ENCODE measurements at places on chromosomes 2 and 18. TPM values are rescaled to one million over a fixed set of nuclear protein-coding genes. Genes with fewer than 3 reads are reported as not detected.

DNA sequence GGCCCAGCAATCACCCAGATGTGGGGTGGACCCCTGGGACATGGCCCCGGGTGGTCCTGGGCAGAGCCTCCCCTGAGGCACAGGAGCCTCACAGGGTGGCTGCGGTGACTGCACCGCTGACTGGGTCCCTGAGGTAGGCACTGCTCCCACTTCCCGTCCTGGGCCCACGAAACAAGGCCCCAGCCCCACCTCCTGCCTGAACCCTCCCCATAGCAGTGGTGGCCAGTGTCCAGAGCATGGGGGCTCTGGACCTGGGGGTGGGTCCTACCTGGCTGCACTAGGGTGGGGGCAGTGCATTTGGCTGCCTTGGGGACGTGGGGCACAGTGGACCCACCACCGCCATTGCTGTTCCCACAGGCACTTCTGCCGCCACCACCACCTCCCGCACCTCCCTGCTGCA lies 39.4 kb downstream of the TDRD15 start:
- no peaks in the 10 kb centered on the region for H3K36me3 ChIP-seq
- H3K27me3 ChIP-seq = no peaks in the 10 kb centered on the region
- no peaks in the 10 kb centered on the region for H3K4me1 ChIP-seq
- no peak for DNase-seq
- no peak overlapping the region for H3K27ac ChIP-seq
- no peak overlapping the region for H3K4me3 ChIP-seq

DNA sequence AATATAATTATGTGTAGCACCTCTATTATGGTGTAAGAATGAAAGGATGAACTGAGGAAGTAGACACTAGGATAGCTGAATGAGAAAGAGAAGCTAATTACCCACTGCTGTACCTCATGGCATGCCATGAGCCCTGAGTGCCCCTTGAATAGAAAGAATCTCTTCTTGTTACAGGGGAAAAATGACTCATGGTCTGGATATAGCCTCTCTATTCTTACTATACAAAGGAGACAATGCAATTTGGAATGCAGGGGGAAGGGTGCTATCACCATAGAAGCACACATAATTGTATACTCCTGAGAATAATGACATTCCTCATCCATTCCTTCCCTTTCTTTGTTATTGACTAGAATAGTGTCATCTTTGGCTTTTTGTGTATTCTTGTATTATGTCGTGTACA lies 385.2 kb downstream of the CDH7 start:
- no peaks in the 10 kb centered on the region for H3K4me1 ChIP-seq
- H3K27ac ChIP-seq = no peak overlapping the region
- H3K4me3 ChIP-seq = no peak overlapping the region
- no peaks in the 10 kb centered on the region for H3K36me3 ChIP-seq

GRCh38 chr2:41791523-41791922 lies 256.3 kb upstream of the PKDCC start:
- no peak for DNase-seq
- no peaks in the 10 kb centered on the region for H3K27me3 ChIP-seq
- no peaks in the 10 kb centered on the region for H3K4me1 ChIP-seq
- H3K4me3 ChIP-seq = no peak overlapping the region
- H3K36me3 ChIP-seq = no peaks in the 10 kb centered on the region

DNA sequence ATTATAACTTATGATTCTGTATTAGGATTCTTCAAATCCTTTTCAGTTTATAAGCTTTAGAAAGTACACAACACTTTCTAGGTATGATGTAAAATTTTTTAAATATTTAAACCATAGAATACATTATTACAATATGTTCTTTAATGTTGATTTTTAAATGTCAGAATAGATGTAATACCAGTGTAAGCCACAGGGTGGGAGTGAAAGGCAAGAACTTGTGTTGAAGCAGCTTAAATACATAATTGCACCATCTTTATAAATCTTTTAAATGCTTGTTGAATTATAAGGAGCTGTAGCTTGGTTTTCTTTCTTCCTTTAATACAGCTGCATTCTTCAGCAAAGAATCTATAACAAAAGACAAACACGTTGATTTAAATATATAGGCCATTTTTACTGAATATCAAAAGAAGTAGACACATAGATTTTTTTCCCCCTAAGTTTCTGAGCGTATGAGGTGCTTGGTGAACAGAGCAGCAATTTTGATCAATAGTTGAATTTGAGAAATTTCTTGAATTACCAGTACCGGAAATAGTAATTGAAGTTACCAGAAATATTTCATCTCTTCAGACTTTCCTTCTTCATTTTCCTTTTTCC lies 63.0 kb downstream of the TANK start:
- no peaks in the 10 kb centered on the region for H3K27me3 ChIP-seq
- no peak overlapping the region for H3K27ac ChIP-seq
- DNase-seq = peak; percentile 55
- H3K36me3 ChIP-seq = no peaks in the 10 kb centered on the region
- H3K4me1 ChIP-seq = no peaks in the 10 kb centered on the region

DNA sequence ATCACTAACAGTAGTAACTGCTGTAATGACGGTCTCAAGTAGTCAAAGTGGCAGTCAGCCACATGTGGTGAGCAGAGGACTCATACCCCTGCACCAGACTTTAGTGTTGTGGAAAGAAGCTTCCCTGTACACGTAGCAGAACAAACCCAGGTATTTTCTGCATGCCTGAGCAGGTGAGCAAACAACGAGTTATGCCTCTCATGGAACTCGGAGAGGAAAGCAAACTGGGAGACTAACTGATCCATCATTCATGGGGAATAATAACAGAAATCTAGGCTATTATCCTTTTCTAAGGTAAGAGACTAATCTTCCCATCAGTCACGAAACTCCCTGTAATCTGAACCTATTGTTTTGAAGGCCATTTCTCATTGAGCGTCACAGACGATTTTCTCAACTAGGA lies 1495.2 kb upstream of the NXPH2 start:
- no peak overlapping the region for H3K27ac ChIP-seq
- H3K27me3 ChIP-seq = no peaks in the 10 kb centered on the region

DNA sequence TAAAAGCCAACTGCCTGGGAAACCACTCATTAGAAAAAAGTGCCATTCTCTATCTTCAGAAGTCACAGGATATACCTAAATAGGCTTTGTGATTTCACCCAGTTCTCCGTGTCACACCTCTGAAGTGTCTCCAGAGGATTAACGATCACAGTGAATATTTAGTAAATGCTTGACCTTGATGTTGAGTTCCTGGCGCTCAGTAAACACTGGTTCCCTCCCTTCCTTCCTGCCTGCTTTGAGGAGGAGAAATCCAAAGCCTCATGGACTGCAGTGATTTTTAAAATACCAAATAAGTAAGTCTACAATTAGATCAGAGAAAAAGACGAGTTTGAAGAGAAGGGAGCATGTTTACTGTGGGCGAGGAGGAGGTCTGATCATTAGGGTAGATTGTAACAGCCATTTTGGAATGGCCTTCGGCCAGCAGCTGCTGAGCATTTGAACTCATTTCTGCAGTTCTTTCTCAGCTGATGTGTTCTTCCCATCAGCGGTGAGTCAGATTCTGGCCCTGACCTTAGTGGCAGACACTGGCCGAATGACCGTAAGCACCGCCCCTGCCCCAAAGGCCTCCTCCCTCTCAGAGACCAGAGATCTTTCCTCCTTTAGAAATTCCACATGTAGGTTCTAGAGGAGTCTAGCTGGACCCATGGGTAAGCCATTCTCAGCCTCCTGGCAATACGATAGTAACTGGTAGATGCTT lies 62.1 kb upstream of the SLC16A14 start:
- DNase-seq = no peak
- no peaks in the 10 kb centered on the region for H3K4me1 ChIP-seq
- no peaks in the 10 kb centered on the region for H3K36me3 ChIP-seq
- H3K27me3 ChIP-seq = no peaks in the 10 kb centered on the region
- H3K4me3 ChIP-seq = no peak overlapping the region
- H3K27ac ChIP-seq = no peak overlapping the region

GRCh38 chr2:18104595-18105224 lies 226.2 kb downstream of the KCNS3 start:
- no peaks in the 10 kb centered on the region for H3K4me1 ChIP-seq
- no peak overlapping the region for H3K4me3 ChIP-seq
- H3K36me3 ChIP-seq = no peaks in the 10 kb centered on the region
- DNase-seq = no peak

GRCh38 chr2:121804997-121805765 lies 49.7 kb downstream of the TSN start:
- H3K4me1 ChIP-seq = no peaks in the 10 kb centered on the region
- no peak for DNase-seq
- H3K27ac ChIP-seq = no peak overlapping the region
- H3K4me3 ChIP-seq = no peak overlapping the region
- H3K36me3 ChIP-seq = no peaks in the 10 kb centered on the region

DNA sequence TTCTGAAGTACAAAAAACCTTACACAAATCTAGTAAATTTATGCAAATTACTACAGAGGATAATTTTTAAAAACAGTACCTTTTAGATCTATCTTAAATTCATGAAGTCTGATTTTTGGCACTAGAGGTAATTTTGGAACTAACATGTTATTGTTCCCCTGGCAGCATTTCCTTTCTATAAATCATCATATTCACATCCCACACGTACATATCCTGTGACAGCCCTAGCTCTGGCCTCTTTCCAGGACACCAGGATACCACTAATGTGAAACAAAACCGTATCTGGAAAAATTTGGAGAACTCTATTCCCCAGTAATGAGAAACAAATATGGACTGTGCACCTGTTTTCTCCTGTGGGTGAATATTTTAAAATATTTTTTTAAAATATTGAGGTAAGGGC lies 14.0 kb upstream of the BIRC6 start:
- H3K27ac ChIP-seq = no peak overlapping the region
- DNase-seq = no peak
- no peak overlapping the region for H3K4me3 ChIP-seq

The CD207 gene
- total RNA-seq = not detected

GRCh38 chr18:50866765-50867164 lies 12.2 kb upstream of the ME2 start:
- H3K4me1 ChIP-seq = no peaks in the 10 kb centered on the region
- no peaks in the 10 kb centered on the region for H3K27me3 ChIP-seq
- H3K36me3 ChIP-seq = no peaks in the 10 kb centered on the region
- H3K27ac ChIP-seq = no peak overlapping the region

GRCh38 chr2:22753476-22753875 lies 631.5 kb upstream of the KLHL29 start:
- H3K27me3 ChIP-seq = no peaks in the 10 kb centered on the region
- no peak for DNase-seq
- H3K27ac ChIP-seq = no peak overlapping the region
- no peak overlapping the region for H3K4me3 ChIP-seq

DNA sequence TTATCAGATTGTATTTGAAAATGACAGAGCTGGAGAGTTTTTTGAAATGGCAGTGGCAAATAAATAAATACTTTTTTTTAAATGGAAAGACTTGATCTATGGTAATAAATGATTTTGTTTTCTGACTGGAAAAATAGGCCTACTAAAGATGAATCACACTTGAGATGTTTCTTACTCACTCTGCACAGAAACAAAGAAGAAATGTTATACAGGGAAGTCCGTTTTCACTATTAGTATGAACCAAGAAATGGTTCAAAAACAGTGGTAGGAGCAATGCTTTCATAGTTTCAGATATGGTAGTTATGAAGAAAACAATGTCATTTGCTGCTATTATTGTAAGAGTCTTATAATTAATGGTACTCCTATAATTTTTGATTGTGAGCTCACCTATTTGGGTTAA lies 30.9 kb downstream of the CD28 start:
- H3K36me3 ChIP-seq = peaks cover 9% of the 10 kb centered on the region
- no peak overlapping the region for H3K4me3 ChIP-seq
- no peak for DNase-seq

The CACNB4 gene
- 0.42 TPM for total RNA-seq

The AOX1 gene
- not detected for total RNA-seq

DNA sequence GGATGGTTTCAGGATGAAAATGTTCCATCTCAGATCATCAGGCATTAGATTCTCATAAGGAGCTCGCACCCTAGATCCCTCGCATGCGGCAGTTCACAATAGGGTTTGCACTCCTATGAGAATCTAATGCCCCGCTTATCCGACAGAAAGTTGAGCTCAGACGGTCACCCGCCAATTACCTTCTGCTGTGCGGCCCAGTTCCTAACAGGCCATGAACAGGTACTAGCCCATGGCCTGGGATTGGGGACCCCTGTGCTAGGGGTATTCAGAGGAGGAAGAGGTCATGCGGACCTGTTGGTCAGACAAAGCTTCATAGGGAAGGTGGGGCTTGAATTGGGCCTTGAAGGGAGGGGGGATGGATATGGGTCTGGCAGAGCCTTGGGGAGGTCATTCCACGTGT lies 4.4 kb upstream of the BUB1 start:
- no peaks in the 10 kb centered on the region for H3K36me3 ChIP-seq
- H3K4me1 ChIP-seq = no peaks in the 10 kb centered on the region
- DNase-seq = no peak

DNA sequence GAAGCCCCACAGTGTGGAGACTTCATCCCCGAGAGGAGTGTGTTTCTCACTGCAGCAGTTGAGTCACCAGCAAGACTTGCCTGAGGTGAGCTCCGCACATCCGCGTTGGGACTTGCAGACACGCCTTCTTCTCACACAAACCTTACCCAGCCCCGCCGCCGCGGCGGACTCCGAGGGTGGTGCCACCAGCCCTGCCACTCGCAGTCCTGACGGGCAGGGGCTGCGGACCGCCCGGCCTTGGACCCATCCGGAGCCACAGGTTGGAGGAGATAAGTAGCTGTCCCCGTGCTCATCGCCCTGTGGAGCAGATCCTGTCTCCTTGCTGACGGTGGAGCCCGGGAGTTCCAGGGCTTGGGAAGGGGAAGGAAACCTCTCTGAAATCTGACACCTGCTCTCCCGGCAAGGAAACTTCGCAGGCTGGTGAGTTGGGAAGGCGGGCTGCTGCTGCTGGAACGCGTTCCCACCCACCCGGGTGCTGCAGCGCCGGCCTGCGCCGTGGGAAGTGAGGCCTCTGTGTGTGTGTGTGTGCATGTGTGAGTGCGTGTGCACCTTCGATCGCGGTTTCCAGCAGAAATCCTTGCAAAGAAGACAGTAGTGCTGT lies at the start of gene RAB27B:
Gene RAB27B, plus strand, starts transcription at position 197 of the 601 bp plus-strand sequence. CDS start 49,109 bp downstream, outside the sequence.
- peak within 1 kb of the TSS; percentile 63 for H3K27ac ChIP-seq
- no peaks in the 10 kb centered on the region for H3K36me3 ChIP-seq
- peak within 1 kb of the TSS; percentile 72 for H3K4me3 ChIP-seq
- H3K27me3 ChIP-seq = no peaks in the 10 kb centered on the region
- no peaks in the 10 kb centered on the region for H3K4me1 ChIP-seq
